HS-27A (cell line): ENCODE measurements at places on chromosomes 12 and 14.

DNA sequence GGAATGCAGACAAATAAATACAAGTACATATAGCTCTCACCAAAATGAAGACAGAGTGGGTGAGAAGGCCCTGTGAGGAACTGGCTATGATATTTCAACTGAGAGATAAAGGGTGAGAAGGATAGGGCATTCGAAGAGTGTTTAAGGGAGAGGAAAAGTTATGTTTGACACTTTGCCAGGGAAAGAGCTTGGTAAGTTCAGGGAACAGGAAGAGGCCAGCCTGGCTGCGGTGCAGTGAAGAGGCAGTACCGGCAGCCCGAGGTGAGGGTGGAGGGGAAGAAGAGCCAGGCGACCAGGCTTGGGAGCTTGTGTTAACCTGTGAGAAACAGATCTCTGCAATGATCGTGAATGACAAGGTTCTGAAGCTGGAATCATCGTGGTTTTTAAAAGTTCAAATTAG is 84.7 kb upstream of the RFX4 start:
- DNase-seq: no peak

DNA sequence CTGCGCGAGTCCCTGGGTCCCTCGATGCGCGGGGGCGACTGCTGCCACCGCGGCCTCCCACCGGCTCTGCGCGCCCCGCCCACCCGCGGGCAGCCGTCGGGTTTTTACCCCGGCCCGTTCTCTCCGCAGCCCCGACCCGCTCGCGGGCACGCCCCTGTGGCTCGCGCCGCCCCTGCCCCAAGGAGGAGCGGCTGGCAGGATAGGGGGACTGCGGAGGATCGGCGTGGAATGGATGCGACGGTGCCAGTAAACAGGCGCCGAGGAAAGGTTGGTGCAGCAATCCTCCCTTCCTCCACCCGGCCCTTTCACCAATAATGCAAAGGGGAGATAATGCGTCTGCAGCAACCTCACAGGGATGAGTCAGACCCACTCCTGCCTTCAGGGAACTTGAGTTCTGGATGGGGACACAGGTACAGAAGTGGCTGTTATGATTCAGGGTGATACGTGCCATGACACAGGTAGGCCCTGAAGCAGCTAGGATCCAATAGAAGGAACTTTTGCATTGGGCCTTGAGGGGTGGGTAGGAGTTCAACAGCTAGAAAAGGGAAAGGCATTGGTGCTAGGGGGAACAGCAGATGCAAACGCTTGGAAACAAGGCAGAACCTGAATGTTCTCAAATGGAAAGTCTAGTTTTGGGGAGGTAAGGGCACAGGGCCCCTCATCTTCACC is 554 bp upstream of the DEGS2 start:
- no peak for DNase-seq

DNA sequence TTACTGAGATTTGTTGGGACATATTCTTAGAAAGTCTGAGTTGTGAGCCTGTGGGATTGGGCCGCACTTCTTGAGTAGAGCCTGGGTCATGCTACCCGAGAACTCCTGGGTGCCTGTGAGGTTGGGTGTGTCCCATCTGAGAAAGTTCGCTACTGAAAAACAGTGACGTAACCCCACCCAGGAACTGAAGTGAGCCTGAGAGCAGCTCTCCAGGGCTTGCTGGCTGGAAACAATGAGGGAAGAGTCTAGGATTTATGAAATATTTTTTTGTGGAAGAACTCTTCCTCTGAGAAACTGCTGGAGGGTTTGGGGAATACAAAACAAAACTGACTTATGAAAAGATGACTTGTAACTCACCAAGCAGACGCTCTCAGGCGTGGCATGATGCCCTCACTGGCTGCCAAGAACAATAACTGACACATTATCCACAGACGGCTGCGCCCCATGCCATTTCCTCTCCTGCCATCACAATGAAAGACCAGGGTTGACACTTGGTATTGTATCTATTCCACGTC is 69.2 kb downstream of the RASSF3 start:
- DNase-seq: peak; percentile 80

- no peak for DNase-seq
Observed at GRCh38 chr14:105840266-105841021, 314.1 kb downstream of the TMEM121 start.

DNA sequence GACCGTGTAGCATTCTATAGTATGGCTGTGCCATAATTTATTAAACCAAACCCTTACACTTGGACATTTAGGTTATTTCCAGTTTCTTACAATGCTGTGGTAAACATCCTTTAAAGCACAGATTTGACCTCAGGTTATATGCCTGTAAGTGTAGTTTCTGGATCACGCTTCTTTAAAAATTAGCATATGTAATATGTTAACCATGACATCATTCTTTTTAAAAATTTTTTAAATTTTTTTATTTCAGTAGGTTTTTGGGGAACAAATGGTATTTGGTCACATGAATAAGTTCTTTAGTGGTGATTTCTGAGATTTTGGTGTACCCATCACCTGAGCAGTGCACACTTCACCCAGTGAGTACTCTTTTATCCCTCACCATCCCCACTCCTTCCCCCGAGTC is 18.3 kb downstream of the SAMD4A start:
- no peak for DNase-seq

DNA sequence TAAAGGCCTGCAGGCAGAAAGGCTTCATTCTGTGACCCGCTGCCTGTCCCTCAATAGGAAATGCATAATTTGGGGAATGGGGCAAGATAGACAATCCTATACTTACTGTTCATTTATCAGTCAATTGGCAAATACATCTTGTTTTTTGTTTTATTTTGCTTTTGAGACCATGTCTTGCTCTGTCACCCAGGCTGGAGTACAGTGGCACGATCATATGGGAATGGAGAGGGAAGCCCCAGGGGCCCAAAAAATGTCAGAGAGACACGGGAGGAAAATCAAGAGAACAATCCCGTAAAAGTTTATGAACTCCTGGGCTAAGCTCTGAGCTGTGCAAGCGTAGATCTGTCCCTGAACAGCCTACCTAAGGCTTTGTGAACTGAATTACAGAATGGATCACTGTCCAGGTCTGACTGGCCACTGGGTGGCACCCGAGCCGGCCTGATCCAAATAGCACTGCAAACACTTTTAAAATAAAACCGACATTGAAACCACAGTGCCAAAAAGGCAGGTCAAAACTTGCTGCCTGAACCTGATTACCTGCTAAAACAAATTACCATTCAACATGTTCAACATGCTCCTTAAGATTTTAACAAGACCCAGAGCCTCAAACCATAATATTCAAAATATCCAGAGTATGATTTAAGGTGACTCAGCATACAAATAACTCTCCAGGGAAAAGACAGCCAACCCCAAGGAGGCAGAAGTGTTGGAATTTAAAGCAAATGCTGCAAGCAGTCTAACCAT is 11.8 kb downstream of the COPS7A start:
- no peak for DNase-seq

DNA sequence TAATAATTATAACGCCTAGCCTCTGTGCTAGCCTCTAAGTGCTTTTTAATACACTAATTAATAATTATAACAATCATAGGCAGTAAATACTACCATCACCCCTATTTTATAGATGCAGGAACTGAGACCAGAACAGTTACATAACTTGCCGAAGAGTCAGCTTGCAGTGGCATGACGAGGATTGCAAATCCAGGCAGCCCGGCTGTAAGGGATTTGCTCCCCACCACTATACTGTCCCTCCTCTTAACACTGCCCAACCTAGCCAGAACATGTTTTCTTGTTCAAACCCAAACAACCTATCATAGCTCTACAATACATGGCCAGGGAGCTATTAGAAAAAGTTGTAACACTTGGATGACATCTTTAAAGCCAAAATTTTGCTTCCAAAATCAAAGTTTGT is 33.9 kb upstream of the VASH1 start:
- no peak for DNase-seq

DNA sequence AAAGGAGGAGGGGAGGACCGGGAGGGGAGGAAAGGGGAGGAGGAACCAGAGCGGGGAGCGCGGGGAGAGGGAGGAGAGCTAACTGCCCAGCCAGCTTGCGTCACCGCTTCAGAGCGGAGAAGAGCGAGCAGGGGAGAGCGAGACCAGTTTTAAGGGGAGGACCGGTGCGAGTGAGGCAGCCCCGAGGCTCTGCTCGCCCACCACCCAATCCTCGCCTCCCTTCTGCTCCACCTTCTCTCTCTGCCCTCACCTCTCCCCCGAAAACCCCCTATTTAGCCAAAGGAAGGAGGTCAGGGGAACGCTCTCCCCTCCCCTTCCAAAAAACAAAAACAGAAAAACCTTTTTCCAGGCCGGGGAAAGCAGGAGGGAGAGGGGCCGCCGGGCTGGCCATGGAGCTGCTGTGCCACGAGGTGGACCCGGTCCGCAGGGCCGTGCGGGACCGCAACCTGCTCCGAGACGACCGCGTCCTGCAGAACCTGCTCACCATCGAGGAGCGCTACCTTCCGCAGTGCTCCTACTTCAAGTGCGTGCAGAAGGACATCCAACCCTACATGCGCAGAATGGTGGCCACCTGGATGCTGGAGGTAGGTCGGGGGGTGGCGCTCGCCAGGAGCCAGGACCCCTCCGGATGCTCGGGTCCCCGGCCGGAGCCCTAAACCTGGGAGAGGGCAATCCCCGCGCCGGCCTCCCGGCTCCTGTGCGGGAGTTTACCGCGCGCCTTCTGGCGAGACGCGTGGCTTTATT is at the start of gene CCND2:
CCND2 (plus strand) TSS at position 111 of the 744 bp plus-strand sequence; CDS start at position 390, 279 bp downstream.
- no peak for DNase-seq

DNA sequence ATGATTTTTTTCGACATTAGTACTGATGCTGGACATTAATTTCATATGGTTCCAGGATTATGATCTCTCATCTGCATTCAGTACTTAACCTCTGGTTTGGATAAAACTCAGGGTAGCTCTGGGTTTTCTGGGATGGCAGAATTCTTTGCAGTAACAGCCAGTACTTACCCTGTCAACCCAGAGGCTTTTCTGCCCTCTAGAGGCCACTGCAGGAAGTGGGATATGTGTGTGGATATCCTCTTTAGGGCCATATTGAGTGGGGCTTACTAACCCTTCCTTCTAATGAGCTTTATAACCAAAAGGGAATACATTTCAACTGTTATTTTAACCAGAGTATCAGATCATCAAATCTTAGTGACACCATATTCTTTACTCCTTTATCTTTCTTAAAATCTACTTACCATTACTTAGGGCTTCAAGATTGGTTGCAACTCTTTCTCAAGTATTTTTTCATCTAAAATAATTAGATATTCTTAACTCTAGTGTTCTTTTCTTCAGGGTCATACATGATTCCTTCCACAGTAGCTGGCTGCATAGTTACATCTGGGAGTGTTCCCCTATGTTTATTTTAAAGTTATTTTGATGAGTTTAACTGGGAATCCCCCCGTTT is 488.0 kb upstream of the STXBP6 start:
- peak; percentile 1 for DNase-seq

- DNase-seq: no peak
Observed at GRCh38 chr12:123269896-123270213, 1.8 kb downstream of the CDK2AP1 start.

DNA sequence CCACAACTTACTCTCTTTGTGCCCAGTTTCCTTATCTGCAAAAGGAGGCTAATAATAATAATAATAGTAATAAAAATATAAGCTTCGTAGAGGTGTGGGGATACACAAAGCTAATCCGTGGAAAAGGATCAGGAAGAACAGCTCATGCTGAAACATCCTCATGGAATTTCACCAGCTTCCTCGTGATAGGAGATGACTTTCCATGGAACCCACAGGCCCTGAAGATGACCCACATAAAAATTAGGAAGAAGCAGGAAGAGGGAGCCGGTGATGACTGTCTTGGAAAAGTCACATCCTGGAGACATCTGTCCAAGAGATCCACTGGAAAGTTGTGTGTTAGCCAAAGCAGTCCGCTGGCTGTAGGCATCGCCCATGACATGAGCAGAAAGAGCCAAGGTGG is 31.9 kb upstream of the FZD10 start:
- no peak for DNase-seq

DNA sequence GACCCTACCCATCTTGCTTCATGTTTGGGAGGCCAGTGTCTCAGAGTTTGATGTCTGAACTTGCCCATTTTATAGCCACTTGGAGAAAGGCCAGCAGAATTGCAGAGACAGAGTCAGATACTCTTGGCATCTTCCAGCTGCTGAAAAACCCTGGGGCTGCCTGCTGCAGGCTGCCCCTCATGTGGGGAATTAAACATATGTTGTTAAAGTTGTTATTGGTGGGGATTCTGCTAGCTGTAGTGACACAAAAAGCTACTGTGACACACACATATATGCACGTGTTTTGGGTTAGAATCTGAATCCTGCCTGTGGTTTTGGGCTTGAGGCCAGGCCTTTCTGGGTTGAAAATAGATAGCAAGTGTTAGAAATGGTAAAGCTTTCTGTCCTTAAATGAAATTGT is 1288.4 kb downstream of the AACS start:
- DNase-seq: no peak

- DNase-seq: no peak
Observed at GRCh38 chr14:34348592-34348991, 113.4 kb downstream of the SPTSSA start.

DNA sequence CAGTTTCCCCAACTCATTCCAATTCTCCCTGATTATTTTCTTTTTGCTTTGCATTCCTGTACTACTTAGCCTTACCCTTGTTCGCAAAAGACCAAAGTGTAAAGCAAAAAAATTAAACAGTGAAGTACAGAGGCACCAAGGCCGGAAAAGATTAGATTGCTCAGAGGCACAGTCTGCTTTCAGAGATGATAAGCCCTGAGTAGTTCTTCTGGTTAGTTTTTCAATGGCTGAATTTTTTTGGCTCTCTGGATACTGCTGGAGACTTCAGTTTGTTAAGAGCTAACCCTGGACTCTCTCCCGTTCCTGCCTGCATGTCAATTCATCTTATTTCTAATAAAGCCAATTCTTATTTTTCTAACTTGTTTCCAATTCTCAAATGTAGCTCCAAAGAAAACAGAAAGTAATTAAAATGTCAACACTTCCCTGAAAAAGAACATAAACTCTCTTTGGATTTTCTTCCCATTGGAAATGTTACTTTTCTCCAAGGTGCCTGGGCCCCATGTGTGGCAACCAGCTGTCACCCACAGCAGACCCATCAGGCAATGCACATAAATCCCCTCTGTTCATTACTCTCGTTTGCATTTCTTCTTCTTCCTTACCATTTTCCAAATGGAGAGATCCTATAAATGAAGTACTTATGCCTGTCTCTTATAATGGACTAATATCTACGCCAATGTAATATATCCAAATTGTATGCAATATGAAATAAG is 142.8 kb downstream of the BTG1 start:
- DNase-seq: no peak

DNA sequence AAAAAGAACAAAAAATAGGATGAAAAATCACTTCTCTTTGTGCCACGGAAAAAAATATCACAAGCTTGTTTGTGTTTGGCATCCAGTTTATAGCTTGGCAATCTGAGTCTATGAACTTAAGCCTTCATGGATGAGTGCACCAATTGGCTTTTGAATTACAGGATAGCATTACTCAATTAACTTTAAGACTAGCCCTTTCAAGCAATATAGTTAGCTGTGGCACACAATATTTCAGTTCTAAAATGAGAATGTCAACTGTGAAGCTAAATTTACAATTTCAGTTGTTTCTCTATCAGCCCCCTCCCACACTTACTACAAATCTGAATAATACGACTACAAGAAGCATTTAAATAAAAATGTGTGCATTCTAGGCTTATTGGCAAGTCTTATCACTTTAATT is 8.3 kb downstream of the RERG start:
- no peak for DNase-seq
